Effector memory CD8-positive, alpha-beta T cell (primary cell): ENCODE measurements at places on chromosomes 16 and 17.
A peak's percentile ranks its signal among the peaks of the same experiment; 100 is the strongest.

DNA sequence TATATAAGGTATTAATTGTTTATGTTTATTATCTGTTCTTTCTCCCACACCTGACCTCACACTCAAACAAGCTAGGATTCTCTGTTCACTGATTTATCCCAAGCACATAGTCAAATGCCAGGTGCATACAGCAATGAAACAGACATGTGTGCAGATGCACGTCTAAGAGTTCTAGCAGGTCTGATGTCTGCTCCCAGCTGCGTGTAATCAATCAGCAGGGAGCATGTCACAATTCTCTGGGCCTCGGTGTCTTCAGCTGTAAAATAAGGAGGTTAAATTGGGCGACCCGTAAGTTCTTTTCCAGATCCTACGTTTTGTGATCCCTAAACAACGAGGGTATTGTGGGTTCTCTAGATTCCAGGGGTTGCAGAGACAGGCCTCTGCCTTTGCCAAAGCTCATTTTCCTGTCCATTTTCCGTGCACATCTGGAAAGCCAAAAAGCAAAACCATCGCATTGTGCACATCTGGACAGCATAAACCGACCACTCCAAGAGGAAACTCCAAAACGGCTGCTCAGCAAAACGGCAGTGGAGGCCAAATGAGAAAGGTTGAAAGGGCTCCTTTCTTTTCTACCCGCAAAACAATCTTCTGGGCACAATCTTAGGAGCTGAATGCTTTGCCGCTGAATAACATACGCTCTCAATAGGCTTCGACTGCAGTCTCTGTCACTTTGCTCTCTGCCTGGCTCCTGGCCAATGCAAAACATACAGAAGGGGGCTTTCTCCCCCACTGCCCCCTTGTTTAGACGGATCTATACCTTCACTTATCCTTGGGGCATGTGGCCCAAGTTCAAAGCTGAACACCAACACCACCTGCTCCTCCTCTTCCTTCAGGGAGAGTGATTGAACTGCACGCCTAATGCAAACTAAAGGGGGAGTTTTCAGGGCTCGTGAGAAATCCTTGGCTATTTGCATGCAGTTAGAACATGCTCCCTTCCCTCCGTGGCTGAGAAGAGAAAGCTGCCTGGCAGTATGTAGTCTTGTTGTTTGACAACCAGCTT, 426.3 kb downstream of the SLC39A11 start:
- DNase-seq = no peak

DNA sequence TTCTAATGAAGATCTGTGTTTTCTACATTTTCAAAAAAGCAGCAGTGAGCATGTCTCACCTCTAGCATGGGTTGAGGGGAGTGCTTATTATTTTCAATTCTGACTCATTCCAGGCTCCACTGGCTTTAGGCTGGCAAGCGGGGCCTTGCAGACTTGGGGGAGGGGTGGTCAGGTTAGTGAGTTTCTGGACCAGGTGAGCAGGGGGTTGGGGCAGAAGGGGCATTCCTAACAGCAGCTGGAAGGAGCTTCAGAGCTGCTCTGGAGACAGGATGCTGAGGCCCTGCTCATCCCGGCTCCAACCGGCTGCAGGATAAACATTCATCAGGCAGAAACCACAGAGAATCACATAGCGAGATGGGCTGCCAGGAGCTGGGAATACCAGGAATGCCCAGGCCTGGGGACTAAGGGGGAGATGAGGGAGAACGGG, 10.5 kb upstream of the KRT19 start:
- no peak for DNase-seq

GRCh38 chr16:86428729-86429517, 81.4 kb upstream of the FOXF1 start:
- DNase-seq = no peak

GRCh38 chr16:67460168-67460567, 20.8 kb downstream of the ATP6V0D1 start:
- DNase-seq = no peak

- DNase-seq = no peak
Observed at GRCh38 chr17:65143889-65144604, 6.9 kb downstream of the RGS9 start.

DNA sequence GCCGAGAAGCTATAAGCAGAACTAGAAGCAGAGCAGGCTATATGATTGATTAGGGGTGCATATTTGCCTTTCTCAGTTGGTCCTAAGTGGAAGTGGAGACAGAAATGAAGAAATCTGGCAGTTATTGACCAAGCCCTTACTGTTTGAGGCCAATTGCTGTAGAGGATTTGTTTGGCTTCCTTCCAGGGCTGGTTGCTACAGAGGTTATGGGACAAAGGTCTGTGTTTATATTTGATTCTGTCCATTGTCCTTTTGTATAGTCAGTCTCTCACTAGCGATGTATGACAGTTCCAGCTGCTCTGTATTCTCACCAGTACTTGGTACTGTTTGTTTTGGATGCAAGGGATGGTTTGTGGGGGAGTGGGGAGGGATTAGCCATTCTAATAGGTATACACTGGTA, 7.3 kb upstream of the ALOX15 start:
- no peak for DNase-seq

DNA sequence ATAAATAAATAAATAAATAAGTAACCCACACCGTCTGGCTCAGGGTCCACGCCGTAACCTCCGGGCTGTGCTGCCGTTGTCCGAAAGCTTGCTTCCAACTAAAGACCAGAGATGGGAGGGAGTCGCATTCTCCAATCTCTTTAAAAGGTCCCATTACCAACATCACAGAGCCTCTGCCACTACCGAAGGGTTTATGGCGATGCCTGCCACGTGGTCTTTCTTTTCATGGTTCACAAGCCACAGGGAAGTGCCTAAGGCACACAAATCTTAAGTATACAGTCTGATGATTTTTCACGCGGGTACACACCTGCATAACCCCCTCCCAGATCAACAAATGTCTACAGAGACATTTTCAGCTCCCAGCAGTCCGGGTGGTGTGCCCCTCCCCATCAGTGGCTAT, 1.4 kb downstream of the COTL1 start:
- no peak for DNase-seq

GRCh38 chr17:75881678-75882454, 3.5 kb upstream of the TRIM47 start:
- DNase-seq = no peak

DNA sequence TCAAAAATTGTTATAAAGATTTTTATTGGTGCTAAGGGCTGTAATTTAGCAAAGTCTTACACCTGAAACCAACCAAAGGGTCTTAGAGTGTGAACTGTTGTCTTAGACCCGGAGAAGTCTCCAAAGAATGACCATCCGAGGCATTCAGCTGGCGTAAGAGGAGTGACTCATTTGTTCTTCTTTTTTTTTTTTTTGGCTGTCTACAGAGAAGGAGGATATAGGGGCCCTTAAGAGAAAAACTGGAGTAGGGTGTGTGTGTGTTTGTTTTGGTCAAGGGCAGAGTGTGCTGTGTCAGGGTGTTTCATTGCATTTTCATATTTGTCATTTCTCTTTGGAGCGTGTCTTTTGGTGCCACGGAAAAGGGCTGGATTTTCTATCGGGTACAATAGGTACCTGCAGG, 508.0 kb downstream of the WWOX start:
- no peak for DNase-seq

DNA sequence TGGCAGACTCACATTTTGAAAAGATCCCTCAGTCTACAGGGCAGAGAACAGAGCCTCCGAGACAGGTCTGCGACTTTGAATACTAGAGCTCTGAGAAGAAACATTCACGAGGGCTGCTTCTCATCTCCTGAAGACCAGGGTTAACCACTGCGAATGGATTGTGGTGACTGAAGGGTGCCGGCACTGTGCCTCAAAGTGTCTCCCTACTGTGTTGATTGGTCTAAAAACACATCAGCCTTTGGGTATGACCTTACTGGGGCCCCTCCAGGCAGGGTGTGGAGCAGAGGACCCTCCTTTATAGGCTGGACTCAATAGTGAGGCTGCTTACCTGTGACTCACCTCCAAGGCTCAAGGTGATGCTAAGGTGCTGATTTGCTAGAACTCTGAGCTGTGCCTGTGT, 2.6 kb upstream of the LGALS9 start:
- no peak for DNase-seq

DNA sequence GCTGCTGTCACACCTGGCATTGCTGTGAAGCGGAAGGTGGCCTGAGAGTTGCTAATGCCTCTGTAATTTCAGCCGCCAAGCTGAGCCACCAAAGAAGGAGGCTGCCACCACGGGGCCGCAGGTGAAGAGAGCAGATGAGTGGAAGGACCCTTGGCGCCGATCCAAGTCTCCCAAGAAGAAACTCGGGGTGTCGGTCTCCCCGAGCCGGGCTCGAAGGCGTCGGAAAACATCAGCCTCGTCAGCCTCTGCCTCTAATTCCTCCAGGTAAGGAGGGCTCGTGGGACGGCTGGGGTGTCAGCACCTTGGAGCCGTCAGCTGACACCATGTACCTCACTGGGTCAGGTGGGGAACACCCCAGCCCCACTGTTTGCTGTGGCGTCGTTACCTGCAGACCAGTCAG, 16.2 kb upstream of the IL17C start:
- DNase-seq = no peak

DNA sequence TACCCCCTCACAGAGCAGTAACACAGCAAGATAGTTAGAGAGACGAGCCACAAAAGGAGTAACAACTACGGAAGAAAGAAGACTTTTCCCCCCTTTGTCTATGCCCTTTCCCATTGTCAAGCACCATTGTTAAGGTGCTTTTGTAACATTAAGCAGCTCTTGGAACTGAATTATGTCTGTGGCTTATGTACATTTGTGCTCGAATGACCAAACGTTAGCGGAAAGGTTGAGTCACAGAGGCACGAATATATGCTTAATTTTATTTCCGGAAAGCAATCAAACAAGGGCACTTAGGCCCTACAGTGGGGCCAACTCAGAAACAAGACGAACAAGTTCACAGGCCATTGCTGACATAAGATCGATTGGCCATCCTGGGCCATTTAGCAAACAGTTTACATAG, 109.5 kb downstream of the ANKFN1 start:
- no peak for DNase-seq

DNA sequence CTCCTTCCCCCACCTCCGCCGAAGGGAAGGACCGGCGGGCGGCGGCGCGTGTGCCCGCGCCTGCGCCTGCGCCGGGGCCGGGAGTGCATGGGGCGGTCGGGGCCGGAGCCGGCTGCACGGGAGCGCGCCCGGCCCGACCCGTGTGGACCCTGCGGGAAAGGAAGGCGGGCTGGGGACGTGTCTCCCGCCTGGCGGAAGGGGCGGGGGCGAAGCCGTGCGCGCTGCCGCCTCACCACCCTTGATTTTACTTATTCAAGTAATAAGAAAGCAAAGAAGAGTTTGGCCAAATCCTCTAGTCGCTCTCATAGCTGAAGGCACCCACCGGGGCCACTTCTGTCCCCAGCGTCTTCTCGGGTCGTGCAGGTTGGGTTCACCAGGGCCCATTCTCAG, 596 bp upstream of the PFN1 start:
- DNase-seq = peak; percentile 58

GRCh38 chr16:24999088-24999670, 16.0 kb downstream of the ARHGAP17 start:
- DNase-seq = no peak
